ENCODE measurements at places on chromosomes 4 and X.

DNA sequence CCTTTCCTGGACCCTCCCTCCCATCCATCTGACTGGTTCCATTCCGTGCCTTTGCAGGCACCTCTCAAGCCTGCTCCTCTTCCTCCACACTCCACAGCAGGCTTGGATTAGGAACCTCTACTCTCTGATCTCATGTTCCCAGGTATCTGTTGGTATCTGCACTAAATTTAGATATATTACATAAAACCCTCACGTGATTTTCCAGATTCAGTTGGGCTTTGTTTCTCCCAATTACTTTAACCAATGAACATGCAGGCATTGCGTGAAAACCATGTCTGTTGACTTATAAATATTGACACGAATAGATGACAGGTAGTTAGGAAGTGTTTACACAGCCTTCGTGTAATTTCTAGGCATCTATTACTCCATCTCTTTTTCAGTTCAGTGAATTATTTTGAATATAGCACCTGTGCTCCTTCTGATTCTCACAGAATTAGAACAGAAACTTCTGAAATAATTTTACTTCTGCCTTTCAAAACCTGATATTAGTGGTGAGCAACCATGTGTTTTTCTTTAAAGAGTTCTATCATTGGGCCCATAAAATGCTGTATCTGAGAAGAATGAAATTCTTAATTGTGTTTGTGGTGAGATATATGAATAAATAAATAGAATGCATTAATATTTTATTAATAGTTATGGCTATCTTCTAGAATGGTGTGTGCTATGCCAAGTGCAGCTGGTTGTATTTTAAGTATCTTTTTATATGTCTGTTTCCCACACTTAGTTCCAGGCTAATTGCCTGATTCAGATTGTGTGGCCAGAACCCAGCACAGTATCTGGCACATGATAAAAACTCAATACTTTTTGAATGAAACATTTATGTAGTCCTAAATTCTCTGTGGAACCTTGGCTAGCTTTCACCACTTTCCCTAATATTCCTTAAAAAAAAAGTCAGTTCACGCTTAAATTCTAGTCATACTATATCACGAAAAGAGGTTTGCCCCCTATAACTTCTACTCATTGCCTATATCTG lies 304.8 kb downstream of the QDPR start:
- DNase-seq = no peak

- no peak for DNase-seq
These were observed 91.5 kb upstream of the DHRSX start for GRCh38 chrX:2592279-2592678.

- no peak for DNase-seq
These were observed 7.3 kb downstream of the HAUS7 start for GRCh38 chrX:153463031-153463430.

DNA sequence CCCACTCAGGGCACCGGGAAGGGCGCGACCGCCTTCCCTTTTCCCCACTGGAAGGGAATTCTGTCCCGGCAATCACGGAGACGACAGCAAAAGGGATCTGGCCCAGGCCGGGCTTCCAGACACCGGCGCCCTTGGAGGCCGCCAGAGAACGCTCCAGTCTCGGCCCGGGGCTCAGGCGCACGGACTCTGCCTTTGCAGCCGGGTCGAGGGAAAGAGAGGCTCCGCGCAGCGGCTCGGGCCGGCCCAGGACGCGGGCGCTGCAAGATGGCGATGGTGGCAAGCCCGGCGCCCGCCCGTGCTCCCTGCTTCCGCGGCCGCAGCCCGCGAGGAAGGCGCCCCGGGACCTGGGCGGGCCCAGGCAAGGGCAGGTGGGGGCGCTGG lies 1.1 kb downstream of the CTBP1 start:
- DNase-seq = no peak

DNA sequence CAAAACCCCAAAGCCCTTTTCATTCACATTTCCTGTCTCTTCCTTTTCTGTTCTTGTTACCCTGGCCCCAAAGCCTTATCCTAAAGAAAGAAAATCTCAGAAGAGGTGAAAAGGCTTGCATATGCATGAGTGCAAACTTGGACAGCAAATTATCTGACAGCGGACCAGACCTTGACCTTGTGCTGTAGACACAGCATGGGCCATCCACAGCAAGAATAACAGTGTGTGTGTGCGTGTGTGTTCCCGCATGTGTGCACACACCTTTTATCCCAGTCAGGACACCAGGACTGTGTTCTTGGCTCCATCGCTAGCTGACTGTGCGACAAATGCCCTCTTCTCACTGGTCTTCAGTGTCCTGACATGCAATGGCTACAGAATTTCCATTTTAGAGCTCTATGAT lies 35.3 kb downstream of the ZBTB49 start:
- no peak for DNase-seq

DNA sequence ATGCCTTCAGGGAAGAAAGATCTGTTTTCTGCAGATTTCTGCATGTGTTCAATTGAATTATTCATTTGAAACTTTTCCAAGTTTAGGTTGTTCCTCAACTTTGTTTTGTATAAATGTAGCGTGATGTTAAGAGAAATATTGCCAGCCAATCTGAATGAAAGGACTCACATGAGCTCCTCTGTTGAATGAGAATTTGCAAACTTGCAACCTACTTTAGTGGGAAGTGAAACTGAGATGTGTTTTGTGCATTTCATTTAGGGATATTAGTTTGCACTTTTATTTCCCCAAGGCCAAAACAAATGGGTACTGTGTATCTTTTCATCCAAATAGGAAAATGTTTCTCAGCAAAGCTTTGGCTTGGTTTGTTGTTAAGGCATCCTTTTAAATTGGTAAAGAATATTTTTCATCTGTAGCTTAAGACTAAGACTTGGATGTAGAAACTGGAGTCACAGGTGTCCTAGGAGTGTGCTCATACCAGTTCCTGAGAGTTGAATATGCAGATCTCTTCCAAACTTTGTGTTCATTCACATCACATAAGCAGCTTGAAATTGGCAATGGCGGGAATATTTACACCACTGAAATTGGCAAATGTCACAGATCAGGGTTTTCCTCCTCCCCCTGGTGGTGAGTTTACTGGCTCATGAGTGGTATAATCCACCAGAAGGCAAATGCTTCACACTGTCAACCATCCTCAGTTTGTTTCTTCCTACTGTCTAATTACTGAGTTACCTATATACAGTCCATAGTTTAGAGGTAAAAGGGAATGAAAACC lies 193.6 kb upstream of the BANK1 start:
- DNase-seq = no peak

GRCh38 chr4:59222221-59222620 lies 1977.9 kb upstream of the ADGRL3 start:
- no peak for DNase-seq

DNA sequence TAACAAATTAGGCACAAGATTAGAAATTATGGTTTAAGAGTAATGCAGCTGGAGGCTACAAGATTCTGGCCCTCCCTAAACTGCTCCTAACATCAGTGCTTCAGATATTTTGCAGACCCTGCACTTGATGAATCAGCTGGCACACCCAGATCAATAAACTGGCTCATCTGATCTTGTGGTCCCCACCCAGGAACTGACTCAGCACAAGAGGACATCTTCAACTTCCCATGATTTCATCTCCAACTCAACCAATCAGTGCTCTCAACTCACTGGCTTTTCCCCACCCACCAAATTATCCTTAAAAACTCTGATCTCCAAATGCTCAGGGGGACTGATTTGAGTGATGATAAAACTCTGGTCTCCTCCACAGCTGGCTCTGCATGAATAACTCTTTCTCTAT lies 21.7 kb upstream of the TMEM33 start:
- no peak for DNase-seq

- DNase-seq = no peak
These were observed 35.4 kb upstream of the PPA2 start for GRCh38 chr4:105509291-105509690.

- no peak for DNase-seq
These were observed 139.6 kb downstream of the SOWAHB start for GRCh38 chr4:76758290-76758882.

- no peak for DNase-seq
These were observed 121.0 kb downstream of the PCDH19 start for GRCh38 chrX:100289066-100289558.

- no peak for DNase-seq
These were observed 1544.5 kb upstream of the TENM3 start for GRCh38 chr4:180698550-180699195.

GRCh38 chr4:76718831-76719230 lies 179.1 kb downstream of the SOWAHB start:
- DNase-seq = no peak

DNA sequence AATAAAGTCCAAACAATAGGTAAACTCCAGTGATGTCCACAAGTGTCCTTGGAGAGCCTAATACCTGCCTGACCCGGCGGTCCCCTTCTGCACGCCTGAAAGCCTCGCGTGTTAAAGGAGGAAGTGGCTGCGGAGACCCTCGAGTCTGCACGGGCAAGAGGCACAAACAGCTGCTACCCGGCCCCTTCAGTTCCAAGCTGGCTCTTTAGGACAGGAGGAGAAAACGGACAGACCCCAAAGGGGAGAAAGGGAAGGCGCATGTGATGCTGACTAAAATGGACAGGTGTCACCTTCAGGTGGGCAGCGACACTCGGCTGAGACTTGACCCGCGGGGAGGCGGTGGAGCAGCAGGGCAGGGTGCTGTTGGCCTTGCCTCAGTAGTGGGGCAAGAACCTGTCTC lies 102.7 kb upstream of the TENM3 start:
- no peak for DNase-seq

- DNase-seq = no peak
These were observed 82.4 kb upstream of the PLAC8 start for GRCh38 chr4:83196921-83197320.

- DNase-seq = no peak
These were observed 124.8 kb upstream of the SORBS2 start for GRCh38 chr4:185936650-185937376.

GRCh38 chrX:105975382-105975781 lies 63.1 kb downstream of the SERPINA7 start:
- no peak for DNase-seq

GRCh38 chrX:23554304-23554703 lies 113.0 kb upstream of the PRDX4 start:
- DNase-seq = no peak

GRCh38 chr4:173038192-173038896 lies 130.3 kb upstream of the GALNT7 start:
- DNase-seq = no peak

DNA sequence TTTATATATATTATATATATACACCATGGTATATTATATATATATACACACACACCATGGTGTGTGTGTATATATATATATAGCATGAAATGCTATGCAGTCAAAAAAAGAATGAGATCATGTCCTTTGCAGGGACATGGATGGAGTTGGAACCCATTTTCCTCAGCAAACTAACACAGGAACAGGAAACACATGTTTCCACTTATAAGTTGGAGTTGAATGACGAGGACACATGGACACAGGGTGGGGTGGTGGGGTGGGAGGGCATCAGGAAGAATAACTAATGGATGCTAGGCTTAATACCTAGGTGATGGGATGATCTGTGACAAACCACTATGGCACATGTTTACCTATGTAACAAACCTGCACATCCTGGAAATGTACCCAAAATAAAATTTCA lies 293.6 kb upstream of the NDST3 start:
- DNase-seq = no peak

DNA sequence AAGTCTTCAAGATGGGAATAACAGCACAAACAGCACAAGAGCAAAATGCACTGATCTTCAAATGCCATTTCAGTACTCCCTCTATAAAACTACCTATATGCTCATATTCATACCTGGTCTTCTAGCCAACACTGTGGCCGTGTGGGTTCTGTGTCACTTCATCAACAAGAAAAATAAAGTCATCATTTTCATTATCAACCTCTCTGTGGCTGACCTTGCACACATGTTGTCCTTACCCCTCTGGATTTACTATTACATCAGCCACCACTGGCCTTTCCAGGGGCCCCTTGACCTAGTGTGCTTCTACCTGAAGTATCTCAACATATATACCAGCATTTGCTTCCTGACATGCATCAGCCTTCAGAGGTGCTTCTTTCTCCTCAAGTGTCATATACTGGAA lies 59.6 kb upstream of the GPR174 start:
- DNase-seq = no peak

GRCh38 chr4:142380052-142380602 lies 466.0 kb downstream of the INPP4B start:
- DNase-seq = no peak

DNA sequence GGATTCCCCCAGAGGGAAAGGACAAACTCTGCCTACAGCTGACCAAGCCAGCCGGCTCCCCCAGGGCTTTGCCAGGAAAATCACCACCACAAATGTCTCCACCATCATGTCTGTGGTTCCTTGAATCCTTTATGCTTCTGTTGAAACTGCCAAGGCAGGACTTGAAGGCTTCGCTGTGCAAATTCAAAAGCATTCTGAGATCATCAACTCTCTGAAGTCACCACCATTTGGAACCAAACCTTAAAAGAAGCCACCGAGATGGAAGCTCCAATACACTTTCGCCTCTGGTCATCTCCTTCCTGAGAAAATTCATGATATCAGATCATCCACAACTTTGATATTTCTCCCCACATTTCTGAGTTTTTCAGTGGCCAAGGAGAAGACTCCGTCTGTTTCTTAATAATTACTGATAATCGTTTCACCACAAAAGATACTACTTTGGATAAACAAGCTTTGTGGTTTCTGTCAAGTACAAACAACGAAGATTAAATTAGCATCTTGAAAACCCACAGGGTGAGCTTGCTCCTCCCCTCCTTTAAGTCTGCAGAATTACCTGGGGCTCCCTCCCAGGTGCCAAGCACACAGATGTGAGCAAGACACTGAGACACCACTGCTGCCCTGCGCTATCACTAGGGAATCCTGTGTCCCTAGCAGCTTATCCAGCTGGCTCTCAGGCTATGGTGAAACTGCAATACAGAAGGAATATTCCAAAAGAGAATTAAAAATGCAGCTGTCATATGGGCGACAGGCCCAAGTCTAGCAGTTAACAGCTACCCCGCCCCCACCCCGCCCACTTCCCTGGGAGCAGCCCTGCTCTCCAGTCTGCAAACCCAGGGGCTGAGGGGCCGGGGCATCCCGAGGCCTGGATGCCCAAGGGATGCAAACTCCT lies 125.0 kb upstream of the TBL1X start:
- no peak for DNase-seq

DNA sequence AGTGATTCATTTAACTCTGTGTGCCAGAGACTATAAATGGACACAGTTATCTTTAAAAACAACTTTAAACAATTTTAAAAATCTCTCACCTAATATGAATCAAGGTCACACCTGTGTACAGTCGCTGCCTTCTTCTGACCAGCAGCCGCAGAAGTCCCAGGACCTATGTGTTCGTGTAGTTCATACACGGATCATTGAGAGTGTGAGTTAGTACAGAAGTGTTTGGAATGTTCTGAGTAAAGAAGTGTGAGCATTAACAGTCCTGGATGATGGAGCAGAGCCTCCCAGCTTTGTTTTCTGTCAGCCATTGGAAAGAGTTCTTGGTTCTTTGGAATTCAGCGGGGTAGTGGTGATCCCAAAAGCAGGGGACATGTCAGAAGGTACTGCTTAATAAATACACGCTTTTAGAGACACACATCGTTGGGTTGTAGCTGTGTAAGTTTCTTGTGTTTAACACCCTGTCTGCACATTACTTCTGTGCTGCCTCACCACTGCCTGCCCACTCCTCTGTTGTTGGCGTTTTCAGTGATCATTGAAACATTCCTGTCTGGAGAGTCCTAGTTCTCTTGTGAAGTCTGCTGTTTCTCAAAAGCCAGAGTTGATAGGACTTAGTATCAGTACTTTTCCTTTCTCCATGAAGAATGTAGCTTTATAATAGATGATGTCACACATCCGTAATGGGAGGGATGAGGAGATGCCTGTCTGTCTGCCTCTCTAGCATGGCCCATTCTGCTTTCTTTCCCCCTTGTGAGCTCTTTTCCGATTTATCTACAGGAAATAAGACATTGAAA lies 90.6 kb downstream of the PTTG2 start:
- DNase-seq = no peak
